Non-pigmented ciliary epithelial cell (primary cell): ENCODE measurements at places on chromosomes 13 and 19.

DNA sequence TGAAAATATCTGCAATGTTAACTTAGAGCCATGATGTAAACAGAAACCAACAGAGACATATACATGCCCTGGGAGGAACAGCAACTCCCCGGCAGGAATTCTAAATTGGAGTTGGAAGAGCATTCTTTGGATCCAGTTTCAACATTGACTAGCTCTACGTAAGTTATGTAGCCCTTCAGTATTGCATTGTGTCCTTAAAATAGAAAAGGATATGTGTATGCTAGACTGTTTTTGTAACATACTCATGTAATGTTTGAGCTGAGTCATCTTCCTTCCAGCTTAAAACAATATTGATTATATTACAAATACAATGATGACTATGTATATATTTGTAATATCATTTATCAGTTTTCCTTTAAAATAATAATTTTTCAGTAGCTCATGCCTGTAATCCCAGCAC, 1422.2 kb upstream of the PCDH20 start:
- DNase-seq = no peak

- DNase-seq = no peak
Measured at GRCh38 chr19:39301562-39301961, 5.4 kb downstream of the IFNL1 start.

GRCh38 chr13:22256111-22256639, 585.3 kb downstream of the FGF9 start:
- DNase-seq = no peak

GRCh38 chr19:991174-991931, 7.2 kb downstream of the WDR18 start:
- no peak for DNase-seq

DNA sequence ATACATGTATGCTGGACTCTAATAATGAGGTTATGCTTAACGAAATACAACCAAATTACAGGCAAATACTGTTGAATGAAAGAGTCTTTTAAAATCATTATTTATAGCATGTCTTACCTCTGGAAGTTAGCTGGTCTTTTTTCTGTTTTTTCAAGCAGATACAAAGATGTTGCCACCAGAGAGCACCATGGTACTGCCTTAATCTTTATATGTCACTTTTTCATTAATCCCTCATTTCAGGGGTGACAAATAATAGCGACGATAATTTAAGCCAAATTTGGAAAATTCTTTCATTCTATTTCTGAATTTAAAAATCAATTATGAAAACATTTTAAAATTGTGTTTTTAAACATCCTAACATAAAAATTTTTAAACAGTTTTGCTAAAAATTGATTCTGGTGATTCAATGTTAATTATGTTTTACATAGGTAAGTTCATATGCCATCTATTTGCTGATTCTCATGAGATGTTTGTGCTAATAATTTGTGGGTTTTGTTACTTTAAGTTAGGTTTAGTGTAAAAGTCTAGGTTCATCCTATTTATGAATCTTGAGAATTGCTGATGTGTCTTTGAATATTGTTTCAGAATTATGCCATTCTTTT, 379.3 kb upstream of the SGCG start:
- DNase-seq = no peak

DNA sequence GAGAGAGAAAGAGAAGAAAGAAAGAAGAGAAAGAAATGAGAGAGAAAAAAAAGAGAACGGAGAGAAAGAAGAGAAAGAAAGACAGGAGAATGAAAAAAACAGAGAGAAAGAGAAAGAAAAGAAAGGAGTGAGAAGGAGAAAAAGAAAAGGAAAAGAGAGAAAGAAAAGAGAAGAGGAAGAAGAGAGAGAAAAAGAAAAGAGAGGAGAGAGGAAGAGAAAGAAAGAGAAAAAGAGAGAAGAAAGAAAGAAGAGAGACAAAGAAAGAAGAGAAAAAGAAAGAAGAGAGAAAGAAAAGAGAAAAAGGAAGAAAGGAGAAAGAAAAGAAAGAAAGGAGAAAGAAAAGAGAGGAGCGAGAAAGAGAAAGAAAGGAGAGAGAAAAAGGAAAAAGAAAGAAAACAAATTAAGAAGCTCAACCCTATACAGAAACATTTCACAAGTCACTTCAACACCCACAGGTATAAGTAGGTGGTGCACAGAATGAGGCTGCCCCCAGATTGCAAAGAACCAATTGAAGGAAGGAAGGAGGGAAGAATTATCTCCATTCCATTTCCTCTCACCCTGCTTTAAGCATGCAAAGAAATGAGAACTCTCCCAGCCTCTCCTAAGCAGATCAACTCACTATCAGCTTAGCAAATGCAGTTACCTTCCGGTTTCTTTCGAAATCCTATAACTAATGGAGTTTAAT, 98.8 kb upstream of the CACNA1A start:
- no peak for DNase-seq

GRCh38 chr13:92510416-92510815, 716.2 kb upstream of the GPC6 start:
- peak; percentile 52 for DNase-seq

GRCh38 chr19:29625186-29625651, 19.1 kb downstream of the POP4 start:
- DNase-seq = no peak

DNA sequence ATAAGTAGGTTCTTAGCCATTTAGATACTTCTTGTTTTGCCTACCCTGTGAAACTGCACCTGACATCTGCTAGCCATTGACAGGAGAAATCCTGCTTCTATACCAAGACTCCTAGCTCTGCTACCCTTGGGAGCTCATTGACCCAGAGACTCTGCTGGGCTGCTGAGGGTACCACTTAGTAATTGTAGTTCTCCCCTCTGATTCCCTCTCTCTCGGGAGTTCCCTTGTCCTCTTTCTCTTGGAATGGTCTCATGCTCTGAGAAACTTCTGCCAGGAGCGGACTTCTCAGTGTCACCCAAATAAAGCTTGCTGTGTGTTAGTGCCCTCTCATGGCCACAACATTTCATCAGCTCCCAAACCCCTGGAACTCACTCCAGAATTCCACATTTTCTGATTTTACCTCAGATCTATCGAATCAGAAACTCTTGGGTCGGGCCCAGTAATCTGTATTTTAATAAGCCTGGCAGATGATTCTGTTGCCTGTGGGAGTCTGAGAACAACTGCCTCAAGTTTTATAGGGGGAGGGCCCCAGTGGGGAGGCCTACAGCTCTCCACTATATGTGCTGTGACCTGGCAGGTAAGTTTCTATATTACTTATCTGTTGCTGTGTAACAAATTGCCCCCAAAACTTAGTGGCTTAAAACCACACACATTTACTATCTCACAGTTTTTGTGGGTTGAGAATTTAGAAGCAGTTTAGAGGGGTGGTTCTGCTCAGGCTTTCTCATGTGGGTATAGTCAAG, 221.1 kb downstream of the TDRD3 start:
- peak; percentile 4 for DNase-seq

- no peak for DNase-seq
Measured at GRCh38 chr13:48068952-48069351, 26.0 kb downstream of the MED4 start.

- DNase-seq = no peak
Measured at GRCh38 chr13:74070513-74070912, 63.7 kb downstream of the KLF12 start.

- DNase-seq = no peak
Measured at GRCh38 chr19:50838239-50838638, 4.9 kb upstream of the KLK15 start.

- no peak for DNase-seq
Measured at GRCh38 chr13:33205804-33206221, 79.7 kb downstream of the STARD13 start.
